Stimulated activated CD8-positive, alpha-beta memory T cell treated with anti-CD3 and anti-CD28 coated beads, Interleukin-15, amount 100 ng/mL, for 48 hours (primary cell): ENCODE measurements at places on chromosomes 3 and 15.

GRCh38 chr3:175495331-175495730 is 636.2 kb downstream of the NAALADL2 start:
- DNase-seq = no peak

DNA sequence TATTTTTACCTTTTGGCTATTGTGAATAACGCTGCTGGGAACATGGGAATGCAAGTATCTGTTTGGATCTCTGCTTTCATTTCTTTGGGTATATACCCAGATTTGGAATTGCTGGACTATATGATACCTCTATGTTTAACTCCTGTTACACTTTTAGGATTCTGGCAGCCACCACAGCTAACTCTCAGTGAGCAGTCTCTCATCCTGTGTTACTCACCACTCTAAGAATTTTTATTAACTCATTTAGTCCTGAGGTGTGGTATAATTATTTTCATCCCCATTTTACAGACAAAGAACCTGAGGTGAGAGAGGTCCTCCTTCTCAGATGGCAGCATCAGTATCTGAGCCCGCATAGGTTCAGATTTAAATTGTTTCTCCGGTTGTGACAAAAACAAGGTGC is 1.1 kb downstream of the SPATA12 start:
- DNase-seq = no peak

- no peak for DNase-seq
These were observed 5.2 kb upstream of the ADAMTS9 start for GRCh38 chr3:64693031-64693430.

DNA sequence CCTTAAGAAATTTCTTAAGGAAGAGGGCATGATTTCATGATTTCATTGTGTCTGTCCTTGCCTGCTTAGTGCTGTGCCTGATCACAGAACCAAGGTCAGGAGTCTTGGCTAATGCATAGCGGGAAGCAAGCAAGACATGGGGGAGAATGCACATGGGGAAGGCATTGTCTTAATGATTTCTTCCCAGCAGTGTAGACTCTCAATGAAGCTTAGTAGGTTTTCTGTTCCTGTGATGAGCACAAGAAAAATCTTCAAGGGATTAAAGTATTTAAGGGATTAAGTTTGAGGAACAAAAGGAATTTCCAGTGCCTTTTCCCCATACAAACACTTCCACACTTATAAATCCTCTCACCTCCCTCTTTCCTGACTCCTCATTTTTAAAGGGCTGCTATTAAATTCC is 46.9 kb upstream of the SEMA6D start:
- no peak for DNase-seq
